ENCODE measurements at places on chromosomes 1 and 21.

DNA sequence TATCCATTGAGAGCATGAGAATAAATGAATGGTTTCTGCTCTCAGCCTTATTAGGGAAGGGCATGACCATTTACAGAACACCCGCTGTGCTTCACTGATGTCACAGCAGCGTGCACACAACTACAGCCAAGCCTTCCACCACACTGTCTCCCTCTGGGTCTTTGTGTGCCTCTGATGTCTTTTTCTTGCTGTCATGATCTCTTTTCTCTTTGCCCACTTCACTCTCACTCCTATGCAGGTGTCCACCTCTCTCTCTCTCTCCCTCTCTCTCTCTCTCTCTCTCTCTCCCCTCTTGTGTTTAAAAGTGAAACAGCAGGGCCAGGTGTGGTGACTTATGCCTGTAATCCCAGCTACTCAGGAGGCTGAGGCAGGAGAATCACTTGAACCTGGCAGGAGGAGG, 232.5 kb upstream of the JUN start:
- DNase-seq: no peak

DNA sequence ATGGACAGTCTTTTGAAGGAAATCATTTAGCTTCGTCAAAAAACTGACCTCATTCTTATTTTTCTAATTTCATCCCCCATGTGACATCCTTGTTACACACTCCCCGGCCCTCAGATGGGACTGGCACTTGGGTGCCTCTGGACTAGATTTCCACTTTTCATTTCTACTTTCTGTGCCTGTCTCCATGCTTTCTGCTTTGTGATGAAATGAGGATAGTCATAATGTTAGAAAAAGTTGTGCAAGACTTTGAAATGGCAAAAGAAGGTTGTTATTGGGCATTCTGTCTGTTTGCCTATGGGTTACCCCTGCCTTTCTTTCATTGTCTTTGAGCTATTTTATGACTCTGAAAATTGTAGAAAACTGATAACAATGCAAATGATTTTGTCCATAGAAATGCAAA, 54.9 kb downstream of the MDM4 start:
- DNase-seq: no peak

DNA sequence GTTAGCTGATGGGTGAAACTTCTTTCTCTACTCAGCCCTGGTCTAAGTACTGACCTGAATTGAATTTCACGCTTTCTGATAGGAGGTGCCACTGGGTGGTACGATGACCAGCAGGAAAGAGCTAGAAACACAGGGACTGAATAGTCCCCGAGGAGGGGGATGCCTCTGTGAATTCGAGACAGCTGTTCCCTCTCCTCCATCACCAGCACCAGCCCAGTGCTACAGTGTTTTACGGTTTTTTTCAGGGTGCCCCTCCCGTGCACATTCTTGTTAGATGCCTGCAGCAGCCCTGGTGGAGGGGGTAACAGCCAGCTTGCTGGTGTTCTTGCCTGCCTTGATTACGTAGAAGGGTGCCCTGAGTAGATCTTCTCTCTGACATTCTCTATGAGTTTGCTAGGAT, 7.1 kb downstream of the HUNK start:
- DNase-seq: no peak

DNA sequence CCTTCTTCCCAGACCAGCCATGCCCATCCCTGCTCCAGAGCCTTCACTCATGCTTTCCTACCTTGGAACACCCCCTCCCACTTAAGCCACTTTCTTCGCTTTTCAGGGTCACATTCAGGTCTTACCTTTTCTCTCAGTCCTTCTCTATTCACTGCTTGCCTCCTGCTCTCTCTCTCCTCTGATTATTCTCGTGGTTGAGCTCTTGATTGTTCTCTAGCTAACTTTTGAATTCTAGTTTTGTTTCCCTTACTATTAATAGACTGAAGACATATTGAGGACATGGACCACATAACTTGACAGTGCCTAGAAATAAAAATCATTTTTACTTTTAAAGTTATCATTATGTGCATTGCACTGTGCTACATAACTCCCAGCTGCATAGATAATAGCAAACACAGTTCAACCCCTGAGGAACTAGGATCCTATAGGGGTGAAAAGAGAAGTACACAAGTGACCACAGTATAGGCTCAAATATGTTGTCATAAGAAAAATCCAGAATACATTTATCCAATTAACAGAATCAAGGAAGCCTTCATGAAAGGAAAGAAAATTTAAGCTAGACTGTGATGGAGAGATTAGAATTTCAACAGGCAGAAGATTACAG, 21.5 kb downstream of the INSL5 start:
- DNase-seq: no peak

DNA sequence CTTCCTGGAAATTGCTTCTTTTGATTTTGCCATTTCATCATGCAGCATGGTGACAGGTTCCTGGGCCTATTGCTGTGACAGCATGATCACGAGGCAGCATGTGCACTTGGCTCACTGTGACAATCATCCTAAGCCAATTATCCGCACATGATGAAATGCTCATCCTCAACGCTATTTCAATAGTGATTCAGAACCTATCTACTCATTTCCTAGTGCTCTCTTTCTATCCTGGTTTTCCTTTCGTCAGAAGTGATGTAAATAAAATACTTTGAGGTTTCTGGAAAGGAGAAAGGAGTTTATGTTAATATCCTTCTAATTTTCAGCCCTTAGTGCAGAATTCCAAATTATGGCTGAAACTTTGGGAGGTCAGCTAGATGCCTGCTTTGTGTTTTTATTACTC, 110.6 kb upstream of the ADAMTS5 start:
- no peak for DNase-seq

GRCh38 chr1:61742620-61743430, 545 bp downstream of the PATJ start:
- DNase-seq: no peak

- DNase-seq: no peak
Observed at GRCh38 chr1:157105988-157106812, 6.6 kb upstream of the ETV3L start.

DNA sequence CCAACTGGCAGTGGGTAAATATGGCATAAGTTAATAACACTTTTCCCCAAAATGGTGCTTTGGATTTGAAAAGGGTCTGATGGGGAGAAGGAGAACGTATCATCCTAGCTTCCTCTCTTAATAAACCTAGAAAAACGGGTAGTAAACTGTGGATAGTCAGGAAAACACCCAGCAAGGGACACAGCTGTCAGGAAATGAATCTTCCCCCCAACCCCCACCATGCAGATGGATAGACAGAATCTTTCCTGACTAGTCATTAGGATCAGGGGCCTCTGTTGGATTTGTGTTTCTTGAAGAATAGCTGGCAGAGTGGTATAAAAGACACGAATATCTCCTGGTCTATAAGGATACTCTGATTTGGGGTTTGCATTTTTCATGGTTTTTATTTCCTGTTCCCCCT, 22.5 kb upstream of the LAX1 start:
- DNase-seq: no peak

DNA sequence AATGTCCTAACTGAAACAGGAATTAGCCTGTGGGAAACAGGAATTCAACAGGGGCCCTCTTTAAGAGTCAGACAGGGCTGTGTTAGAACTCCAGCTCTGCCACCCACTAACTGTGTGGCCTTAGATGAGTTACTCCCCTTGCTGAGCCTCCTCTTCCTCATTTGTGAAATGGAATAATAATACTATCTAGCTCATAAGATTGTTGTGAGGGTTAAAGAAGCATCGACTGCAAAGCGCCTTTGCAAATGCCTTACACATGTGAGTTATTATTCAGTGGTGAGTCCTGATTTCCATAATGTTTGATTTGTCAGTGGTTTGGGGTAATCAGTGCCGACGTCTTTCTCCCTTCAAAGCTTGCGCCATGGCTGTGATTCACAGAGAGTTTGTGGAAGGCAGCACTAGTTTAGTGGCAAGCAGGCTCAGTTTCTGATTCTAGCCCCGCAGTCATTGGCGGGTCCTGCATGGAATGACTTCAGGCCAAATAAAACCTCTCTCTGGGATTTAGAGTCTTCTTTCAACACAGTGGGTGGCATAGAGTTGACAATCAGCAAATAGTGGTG, 388.5 kb downstream of the PLPP3 start:
- no peak for DNase-seq

DNA sequence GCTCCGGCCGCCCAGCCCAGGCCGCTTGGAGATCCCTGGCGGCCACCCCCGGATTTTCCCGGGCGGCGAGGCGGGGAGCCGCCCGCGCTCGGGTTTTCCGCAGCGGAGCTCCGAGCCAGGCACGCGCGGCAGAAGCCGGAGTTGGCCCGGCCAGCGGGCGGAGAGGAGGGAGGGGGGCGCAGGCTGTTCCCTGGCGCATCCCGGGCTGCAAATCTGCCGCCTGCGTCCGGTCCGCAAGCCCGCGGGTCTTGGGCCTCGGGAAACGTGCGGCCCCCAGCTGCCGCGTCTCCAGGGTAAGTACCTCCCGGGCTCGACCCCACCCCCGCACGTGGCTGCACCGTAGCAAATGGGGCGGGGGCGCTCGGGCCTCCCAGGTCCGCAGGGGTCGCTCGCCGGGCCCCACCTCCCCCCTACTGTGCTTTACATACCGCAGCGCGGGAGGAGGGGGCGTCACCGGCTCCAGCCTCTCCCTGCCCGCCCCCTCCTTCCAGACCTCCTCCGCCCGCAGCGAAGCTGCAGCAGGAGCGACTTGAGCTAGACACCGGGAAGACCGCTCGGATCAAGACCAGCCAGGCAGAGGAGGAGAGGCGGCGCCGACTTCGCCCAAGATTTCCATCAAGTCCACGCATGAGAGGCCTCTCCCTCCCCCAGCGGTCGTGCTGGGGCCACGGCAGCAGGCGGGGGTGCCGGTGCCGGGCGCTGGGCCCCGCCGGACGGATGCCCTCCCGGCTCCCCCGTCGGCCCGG, 1.6 kb downstream of the TMEM200B start:
- no peak for DNase-seq

- no peak for DNase-seq
Observed at GRCh38 chr1:147272042-147272441, 29.6 kb downstream of the CHD1L start.

DNA sequence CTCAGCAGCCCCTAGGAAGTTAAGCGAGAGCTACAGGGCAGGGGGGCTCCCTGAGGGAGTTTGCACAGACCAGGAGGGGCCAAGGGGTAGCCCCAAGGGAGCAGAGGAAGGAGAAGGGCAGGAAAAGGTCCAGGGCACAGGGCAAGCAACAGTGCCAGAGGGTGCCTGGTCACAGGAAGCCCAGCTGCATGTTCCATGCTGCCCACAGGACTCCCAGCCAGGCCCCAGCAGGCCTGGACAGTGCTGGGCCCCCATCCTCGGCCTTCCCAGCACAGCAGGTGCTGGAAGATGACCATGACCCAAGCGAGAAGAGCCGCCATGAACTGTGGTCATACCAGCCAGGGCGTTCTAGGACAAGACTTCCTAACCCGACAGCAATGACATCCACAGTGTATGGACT, 11.0 kb downstream of the KLHL21 start:
- DNase-seq: no peak

- DNase-seq: no peak
Observed at GRCh38 chr1:47328992-47329391, 4.6 kb upstream of the CMPK1 start.

- no peak for DNase-seq
Observed at GRCh38 chr1:93322349-93322748, 23.4 kb upstream of the DR1 start.

GRCh38 chr21:34840693-34841092, 171.9 kb downstream of the CLIC6 start:
- DNase-seq: no peak

DNA sequence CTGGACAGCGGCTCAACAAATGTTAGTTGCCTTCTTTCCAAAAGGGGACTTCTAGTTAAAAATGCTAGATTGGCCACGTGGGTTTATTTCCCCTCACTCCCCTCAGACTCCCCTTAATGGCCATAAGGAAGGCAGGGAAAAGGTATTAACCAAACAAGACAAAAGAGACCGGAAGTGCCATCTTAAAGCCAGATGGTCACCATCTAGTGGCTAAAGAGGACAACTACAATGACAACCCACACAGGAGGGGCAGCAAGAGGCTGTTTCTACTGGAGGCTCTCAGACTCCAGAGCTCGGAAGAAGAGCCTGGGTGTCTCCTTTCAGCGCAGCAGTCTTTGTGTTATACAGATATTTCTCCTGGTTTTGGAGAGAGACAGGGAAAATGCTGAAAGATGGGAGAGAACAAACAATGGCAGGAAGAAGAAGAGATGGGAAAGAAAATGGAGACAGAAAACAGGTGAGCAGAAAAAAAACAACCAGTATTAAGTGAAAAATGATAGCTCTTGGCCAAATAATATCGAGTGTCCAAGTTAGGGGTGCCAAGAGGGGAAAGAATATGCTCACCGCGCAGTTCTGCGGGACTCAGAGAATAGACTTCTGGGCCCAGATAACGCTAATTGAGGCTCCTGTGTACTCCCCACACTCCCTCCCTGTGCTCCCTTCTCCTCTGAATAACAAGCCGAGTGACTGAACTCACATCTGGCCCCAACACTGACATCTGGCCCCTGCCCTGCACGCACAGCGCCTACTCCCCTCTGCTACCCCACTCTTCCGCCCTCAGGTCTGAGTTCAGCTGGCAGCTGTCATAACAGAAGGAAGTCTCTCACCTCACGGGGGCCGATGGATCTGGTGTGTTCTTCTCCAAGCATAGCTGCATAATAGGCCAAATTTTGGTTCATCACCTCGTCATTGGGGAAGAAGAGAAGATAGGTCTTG, 9.6 kb downstream of the P3H1 start:
- no peak for DNase-seq

- DNase-seq: no peak
Observed at GRCh38 chr1:59704716-59705115, 110.0 kb upstream of the HOOK1 start.

GRCh38 chr1:75996196-75996595, 64.0 kb upstream of the ASB17 start:
- DNase-seq: no peak

GRCh38 chr1:17441265-17441992, 2.0 kb upstream of the RCC2 start:
- no peak for DNase-seq

DNA sequence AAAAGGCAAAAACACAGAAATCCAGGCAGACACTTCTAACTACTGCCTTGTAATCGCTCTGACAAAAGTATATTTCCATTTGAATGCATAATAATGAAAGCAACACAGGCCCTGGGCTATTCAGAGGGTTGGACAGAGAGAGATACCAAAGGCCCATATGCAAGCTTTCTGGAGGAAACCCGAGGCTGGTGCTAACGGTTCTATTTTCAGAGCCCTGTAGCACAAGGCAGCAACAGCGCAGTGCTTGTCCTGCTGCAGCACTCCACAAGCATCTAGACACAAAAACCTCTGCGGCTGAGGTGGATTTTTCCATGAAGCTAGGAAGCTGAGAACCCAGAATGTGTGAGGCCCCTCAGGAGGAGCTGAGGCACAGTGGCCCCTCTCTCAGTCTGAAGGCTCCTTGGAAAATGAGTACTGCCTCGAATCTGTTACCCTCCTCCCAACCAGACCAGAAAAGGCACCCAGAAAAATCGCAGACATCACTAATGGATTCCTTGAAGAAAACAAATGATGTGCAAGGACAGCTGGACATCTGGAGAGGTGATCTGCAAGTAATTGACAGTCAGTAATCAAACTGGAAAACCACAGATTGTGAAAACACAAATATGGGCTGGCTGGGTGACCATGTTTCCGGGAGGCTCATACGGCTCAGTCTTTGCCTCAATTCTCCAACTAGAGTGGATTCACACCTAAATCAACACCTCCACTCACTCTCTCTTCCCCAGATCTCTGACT, 54.0 kb downstream of the COLGALT2 start:
- DNase-seq: no peak

GRCh38 chr1:108200687-108201051, 526 bp upstream of the SLC25A24 start:
- DNase-seq: peak; percentile 16
